Astrocyte (in vitro differentiated cells and primary cell): ENCODE measurements at places on chromosomes 4 and X. TPM values are rescaled to one million over a fixed set of nuclear protein-coding genes. Genes with fewer than 3 reads are reported as not detected.

- no peak for DNase-seq
Measured at GRCh38 chrX:68808686-68809357, 20.0 kb upstream of the EFNB1 start.

DNA sequence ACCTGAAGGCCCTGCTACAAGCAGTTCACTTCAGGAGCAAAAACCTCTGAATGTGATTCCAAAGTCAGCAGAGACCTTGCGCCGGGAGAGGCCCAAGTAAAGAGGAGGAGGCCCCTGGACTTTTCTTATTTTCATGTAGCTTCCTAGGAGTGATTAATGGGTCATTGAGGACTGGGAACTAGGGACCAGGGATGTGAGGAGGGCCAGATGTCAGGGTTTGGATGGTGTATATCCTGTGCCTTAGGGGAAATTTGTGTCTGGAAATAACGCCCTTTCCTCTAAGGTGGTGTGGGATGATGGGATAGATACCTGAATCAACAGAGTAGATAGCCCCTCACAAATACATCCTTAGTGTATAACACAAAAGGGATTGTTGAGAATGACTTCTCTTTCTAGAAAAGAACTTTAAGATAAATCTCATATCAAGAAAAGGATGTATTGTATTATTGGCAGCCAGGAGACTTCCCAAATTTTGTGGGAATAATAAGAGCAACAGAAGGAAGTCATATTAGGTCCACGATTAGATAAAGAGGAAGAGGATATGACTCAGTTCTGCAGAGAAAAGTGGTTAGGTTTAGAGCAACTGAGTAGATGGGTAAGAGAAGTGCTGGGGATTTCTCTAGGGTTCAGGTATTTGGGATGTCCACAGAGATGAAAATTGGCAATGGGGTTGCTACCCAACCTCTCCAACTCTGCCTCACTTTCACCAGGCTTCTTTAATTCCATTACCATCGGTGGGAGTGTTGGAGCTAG lies 1.1 kb downstream of the ITGB1BP2 start:
- peak; percentile 12 for DNase-seq

GRCh38 chrX:49041744-49042580 lies 1.2 kb downstream of the TFE3 start:
- peak; percentile 52 for DNase-seq

DNA sequence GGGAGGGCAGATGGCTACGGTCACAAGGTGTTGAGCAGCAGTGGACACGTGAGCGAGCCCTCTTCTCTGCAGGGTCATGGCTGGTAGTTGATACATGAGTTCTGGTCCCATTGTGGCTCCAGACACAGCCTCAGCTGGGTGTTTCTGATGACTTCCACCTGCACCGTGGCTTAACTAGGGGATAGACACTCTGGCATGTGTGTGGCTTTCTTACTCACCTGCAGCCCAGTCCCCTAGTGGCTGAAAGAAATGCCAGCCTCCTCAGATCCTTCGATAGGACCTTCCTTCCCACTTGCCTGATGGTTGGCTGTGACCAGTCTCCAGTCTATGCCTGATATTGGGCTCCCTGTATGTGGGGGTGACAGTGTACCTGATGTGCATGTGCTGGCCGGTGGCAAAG lies 5.0 kb downstream of the GPR78 start:
- DNase-seq, result no peak

GRCh38 chr4:3643518-3644433 lies 111.6 kb upstream of the LRPAP1 start:
- no peak for DNase-seq

DNA sequence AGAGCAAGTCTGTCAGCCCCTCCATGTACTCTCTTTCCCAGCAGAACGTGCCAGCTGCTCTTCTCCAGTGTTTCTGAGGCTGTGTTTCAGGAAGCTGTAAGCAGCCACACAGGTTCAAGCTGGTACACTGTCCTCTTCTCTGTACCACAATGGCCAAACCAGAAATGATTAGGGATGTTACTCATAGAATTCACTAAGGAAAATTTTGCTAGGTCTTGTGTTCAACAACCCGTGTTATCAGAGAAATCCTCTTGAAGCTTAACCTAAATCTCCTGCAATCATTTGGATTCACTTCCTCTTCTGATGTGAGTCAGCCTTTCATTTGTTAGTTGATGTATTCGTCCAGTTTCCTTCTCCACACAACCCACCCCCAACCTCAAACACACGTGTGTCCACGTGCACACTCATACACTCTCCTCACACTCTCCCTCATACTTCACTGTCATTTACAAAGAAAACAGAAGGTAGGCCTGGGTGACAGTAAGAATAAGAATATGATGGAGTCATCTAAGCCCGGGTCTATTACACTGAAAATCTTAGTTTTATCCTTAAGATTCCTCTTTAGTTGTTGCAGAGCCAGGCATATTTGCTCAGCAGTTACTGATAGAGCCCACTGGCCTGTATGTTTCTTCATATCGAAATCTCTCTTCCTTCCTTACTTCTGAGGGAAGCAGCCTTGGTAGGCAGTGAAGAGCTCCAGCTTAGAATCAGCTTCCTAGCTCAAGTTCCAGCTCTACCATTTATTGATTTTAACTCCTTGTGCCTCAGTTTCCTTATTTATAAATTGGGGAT lies 63.4 kb downstream of the DCUN1D4 start:
- DNase-seq, result peak; percentile 41

GRCh38 chr4:38003102-38003501 lies 42.9 kb downstream of the PTTG2 start:
- DNase-seq, result no peak

DNA sequence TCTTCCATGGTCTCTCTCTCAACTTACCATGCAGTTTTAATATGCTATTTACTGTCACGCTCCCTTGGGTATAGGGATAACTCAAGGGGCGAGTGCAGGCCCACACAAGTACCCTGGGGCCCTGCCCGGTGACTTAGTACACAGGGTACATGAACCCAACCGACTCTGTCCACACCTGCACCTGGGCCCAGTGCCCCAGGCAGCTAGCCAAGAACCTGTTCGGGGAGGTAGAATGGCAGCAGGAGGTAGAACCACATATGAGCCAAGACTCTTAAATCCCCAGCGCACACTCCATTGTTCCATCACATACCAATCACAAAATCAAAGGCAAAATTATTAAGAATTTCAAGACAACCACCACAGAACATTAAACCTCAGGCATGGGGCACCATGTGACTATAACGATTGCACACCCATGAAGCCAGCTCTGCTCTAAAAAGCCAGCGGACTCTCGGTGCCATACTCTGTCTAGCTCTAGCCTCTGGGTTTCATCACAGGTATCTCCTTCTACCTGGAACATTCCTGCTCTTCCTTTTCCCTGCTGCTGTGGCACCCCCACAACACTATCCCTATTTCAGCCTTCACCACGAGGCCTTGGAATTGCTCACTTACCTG lies 14.6 kb downstream of the PHF8 start:
- no peak for DNase-seq

DNA sequence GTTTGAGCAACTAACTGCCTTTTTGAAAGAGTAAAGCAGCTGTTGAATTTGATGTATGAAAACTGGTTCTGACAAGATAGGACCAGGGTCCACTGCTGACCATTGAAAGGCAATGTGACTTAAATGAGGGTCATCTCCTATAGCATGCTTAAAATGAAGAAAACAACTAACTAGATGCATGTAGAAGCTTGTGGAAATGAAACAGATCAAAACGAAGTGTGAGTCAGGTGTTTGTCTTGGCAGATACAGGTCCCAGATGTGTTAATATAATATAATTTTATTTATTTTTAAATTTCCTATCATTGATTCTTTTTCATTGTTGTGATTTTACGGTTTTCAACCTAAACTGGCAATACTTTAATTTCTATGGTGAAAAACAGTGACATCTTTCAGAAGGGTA lies 83.6 kb downstream of the ATOH1 start:
- no peak for DNase-seq

DNA sequence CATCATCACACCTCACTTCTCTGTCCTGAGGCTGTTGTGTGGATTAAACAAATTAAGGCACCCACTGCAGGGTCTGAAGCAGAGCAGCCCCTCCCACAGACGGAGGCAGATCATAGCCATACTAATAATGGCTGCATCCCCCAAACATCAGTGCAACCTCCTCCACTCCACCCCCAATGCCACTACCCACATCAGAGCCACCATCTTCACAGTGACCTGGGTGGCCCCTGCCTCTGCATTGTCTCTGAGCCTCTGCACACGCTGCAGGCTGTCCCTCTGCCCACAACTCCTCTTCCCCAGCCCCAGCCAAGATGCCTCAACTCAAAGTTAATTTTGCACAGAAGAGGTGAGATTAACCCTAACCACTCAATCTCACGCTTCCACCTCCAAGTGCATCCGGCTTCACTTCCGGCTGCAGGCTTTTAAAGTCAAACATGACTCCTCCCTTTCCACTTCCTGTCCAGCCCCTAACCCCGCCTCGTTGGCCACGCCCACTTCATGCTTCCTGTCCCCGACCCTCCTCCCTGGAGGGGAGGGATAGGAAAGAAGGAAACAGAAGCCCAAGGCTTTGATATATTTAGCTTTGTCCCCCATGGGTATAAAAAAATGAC lies 22.7 kb downstream of the JAKMIP1 start:
- DNase-seq, result no peak

- no peak for DNase-seq
Measured at GRCh38 chrX:11575332-11575731, 90.4 kb downstream of the ARHGAP6 start.

GRCh38 chr4:106495476-106495875 lies 126.9 kb upstream of the GIMD1 start:
- DNase-seq, result peak; percentile 12

- no peak for DNase-seq
Measured at GRCh38 chr4:101307899-101308298, 39.4 kb downstream of the PPP3CA start.

DNA sequence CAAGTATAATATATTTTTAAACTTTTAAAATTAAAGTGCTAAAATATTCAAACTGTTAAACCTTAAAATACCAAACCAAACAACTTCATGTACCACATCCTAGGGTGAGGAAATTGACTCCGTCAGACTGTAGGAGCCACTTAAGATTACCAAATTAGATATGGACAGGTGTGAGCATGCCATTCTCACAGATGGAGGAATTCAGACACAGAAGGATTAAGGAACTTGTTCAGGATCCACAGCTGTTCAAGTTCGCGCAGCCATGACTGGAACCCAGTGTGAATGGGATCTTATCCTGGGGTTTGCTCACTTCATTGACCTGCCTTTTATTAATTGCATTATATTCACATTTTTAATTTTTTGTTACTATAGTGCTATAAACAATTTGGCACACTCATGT lies 224.9 kb upstream of the PCDH7 start:
- DNase-seq, result no peak

DNA sequence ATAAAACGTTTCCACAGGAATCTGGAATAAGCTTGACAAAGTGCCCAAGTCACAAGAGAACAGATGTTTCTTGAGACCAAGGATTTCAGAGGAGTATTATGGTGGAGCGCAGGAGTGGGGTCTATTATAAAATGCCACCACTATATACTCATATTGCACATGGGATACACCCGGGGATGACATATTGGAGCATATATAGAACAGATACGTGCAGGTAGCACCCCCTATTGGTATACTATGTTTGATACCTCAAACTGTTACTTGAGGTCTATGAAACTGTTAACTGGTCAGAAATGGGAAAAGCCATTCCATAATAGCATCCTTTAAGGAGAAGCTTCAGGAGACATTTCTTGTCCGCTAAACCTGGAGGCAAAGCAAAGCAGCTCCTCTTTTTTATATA lies 86.0 kb downstream of the PCYT1B start:
- DNase-seq, result no peak

GRCh38 chr4:177124349-177125064 lies 185.2 kb upstream of the NEIL3 start:
- no peak for DNase-seq

DNA sequence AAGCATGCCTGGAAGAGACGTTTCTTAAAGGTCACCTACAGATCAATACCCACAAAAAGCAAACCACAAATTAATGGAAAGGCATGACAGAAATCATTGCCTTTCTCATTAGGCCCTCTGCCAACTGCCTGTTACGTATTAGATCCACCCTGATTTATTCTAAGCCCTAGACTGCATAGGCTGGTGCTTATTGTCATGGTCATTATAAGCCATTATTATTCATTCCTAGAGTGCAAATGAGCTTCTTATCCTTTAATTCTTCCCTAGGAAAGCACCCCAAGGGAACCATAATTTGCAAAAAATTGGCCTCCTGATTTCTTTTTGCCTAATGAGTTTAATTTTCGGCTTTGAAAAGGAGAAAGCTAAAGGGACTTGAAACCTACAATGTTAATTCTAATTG lies 184.2 kb upstream of the GPRIN3 start:
- peak; percentile 7 for DNase-seq

- DNase-seq, result no peak
Measured at GRCh38 chrX:25052798-25053534, 37.2 kb upstream of the ARX start.

DNA sequence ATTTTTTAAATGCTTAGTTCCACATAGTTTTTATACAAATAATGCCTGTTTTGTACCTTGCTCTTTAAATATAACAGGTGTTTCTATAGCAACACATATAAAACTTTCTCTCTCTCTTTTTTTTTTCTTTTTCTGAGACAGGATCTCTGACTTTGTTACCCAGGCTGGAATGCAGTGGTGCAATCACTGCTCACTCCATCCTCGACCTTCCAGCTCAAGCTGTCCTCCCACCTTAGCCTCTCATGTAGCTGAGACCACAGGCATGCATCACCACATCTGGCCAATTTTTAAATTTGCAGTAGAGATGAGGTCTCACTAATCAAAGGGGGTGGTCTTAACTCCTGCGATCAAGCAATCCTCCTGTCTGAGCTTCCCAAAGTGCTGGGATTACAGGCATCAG lies 18.3 kb upstream of the SULT1E1 start:
- no peak for DNase-seq

DNA sequence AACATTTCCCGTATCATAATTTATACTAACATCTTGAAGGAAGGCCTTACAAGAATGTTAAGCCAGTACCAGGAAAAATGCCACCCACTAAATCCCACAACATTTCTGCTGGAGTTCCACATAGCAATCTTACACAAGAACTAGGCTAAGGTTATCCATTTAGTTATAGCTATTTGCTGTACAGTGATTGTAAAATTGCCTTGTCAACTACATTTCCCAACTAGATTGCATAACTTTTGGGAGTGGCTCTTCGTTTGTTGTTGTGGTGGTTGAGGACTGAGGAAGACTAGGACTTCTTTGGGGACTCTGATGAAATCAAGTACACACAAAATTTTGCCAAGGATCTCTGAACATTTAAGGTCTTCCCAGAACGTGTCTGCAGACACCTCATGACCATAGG lies 8.0 kb downstream of the IBSP start:
- peak; percentile 14 for DNase-seq

- peak; percentile 62 for DNase-seq
Measured at GRCh38 chr4:121656269-121656641, 40.5 kb downstream of the ANXA5 start.

- DNase-seq, result no peak
Measured at GRCh38 chr4:15809058-15809457, 30.9 kb downstream of the CD38 start.

GRCh38 chr4:94491322-94491721 lies 39.6 kb downstream of the PDLIM5 start:
- DNase-seq, result peak; percentile 74

Gene ITIH6
- not detected in 2 replicates for total RNA-seq

Gene PCDH7
- total RNA-seq, result 40.8 and 45.4 TPM in 2 replicates

Gene PNCK
- total RNA-seq, result 0.65 and 1.1 TPM in 2 replicates

Gene NSG1
- 6.7 and 10.6 TPM in 2 replicates for total RNA-seq

Gene PDHA1
- 158 and 163 TPM in 2 replicates for total RNA-seq

Gene PPM1K
- 39.9 and 42.3 TPM in 2 replicates for total RNA-seq

Gene F8A1
- total RNA-seq, result 24.8 and 25.6 TPM in 2 replicates

Gene IL15
- total RNA-seq, result 3.6 and 4.8 TPM in 2 replicates

Gene RNF128
- total RNA-seq, result 14.9 and 17.5 TPM in 2 replicates

Gene MAP3K15
- 1.2 and 2.1 TPM in 2 replicates for total RNA-seq

Gene NXF2
- not detected in 2 replicates for total RNA-seq

Gene AMER1
- total RNA-seq, result 5.4 and 6.5 TPM in 2 replicates
